ENCODE measurements at places on chromosomes 5 and 9.

DNA sequence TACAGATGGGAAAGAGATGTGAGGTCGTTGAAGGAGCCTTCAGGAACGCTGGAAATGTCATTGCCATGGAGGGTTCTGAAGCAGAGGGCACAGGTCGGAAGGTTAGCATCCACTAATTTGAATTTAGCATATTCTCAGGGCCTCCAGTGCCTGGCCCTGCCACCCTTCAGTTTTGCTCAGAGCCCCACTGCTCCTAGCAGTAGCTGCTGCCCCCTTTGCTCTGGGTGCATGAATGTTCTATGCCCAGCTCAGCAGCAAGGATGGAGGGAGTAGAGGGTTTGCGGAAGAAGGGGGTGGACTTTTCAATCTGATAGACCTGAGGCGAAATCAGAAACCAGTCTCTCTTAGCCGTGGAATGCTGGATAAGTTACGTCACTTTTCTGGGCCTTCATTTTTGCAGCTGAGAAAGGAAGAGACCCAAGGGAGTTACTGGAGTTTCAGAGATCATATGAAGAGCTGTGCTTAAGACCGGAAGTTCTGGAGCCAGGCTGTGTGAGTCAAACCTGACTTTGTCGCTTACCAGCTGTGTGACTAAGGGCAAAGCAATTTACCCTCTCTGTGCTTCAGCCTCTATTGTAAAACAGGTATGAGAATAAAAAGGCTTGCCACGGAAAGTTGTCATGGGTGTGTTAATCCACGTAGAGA, 133.2 kb upstream of the PANK3 start:
- no peak for DNase-seq

DNA sequence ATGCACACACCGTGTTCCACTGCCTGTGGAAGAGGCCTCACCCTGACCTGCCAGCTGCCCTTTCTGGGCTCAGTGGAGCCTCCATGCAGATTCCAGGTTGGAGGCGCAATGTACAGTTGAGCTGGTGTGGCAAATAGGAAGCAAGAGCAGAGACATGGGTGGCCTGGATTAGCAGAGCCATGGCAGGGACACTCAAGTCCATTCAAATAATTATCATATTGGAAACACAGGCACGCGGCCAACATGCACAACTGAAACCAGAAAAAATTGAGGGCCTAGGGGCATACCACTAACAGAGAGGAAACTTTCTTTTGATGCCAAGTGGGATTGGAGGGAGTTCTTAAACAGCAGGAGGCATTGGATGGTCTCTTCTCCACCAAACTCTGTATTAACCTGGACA, 35.8 kb downstream of the OTULINL start:
- no peak for DNase-seq

- DNase-seq: no peak
Measured at GRCh38 chr5:50699737-50700136, 33.3 kb downstream of the PARP8 start.

DNA sequence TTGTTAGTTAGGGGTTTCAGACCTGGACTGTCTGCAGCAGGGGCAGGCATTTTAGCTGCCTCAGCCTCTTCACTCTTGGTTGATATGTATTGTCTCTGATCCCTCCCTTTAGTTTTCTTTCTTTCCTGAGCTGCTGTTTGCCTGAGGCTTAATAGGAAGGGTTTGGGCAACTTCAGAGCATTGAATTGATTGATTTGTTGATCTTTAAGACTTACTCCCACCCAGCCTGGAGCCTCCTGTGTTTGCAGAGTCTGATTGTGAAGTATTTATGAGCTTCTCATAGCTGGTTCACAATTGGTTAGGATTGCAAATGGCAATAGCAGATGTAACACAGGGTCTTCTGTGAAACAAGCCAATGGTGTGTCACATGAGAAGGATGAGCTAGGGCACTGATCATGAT, 671.8 kb upstream of the SEMA6A start:
- no peak for DNase-seq

- no peak for DNase-seq
Measured at GRCh38 chr5:159911349-159911748, 4.9 kb upstream of the ADRA1B start.

All from effector CD4-positive, alpha-beta T cell (primary cell).